ENCODE measurements at places on chromosomes 3 and 15.

- DNase-seq, result no peak
Observed at GRCh38 chr3:54121414-54122323, 683 bp upstream of the CACNA2D3 start.

DNA sequence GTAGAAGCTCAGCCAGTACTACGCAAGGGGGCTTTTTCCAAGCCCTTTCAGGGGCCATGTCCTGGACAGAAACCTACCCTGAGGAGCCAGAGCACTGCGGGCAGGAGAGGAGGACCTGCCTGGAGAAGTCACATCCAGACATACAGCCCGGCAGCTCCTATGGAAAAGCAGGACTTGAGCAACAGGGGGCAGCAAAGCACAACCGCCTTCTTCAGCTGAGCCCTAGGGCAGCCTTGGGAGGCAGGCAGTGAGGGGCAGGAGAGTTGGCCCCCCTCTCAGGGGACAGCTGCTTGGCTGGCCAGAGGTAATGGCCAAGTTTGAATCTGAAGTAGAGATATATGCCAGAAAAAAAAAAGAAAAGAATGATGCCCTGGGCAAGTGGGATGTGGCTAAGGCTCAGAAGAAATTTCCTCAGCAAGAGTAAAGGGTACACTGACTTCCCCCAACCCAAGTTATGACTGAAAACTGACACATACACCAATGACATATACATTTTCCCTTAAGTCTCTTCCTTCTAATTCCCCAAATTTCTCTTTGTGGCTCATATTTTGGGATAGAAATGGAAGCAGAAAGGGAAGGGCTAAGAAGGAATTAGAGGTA lies 56.9 kb downstream of the CYP19A1 start:
- no peak for DNase-seq

- no peak for DNase-seq
Observed at GRCh38 chr3:195207731-195208130, 63.2 kb downstream of the XXYLT1 start.

DNA sequence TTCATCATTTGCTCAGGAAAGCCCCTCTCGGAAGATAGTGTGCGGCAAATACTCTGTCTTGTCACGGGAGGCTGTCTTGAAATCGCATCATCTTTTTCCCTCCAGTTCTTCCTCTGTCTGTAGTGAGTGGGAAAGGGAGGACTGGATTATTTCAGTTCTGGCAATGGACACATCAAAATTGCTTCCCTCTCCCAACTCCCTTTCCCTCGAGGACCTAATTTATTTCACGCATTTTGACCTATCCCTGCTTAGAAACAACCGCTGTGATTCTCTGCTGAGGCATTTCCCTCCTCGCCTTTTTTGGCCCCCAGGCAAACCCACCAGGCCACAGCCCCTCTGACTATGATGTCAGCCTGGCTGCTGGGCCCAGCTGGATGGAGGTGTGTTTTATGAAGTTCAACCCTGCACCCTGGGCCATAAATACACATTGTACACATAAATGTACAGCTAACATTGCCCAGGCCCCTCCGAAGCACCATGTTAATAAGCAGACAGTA lies 138.7 kb upstream of the LRTM1 start:
- DNase-seq, result no peak

GRCh38 chr3:194100856-194101390 lies 35.0 kb upstream of the HES1 start:
- DNase-seq, result no peak
